Left ventricle myocardium superior (tissue), 1 donor: ENCODE measurements at places on chromosomes 1 and 21.

DNA sequence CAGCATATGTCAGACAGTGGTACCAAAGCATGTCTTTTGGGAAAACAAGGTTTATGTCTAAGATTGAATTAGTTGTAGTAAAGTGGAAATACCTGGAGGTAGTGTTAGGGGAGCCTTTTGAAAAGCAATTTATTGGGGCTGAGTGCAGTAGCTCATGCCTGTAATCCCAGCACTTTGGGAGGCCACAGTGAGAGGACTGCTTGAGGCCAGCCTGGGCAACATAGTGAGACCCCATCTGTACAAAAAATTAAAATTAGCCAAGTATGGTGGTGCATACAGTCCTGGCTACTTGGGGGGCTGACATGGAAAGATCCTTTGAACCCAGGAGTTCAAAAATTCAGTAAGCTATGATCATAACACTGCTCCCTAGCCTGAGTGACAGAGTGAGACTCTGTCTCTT, 7.3 kb downstream of the ZMPSTE24 start:
- DNase-seq = no peak

- no peak for DNase-seq
Measured at GRCh38 chr1:109832945-109833344, 69.2 kb upstream of the EPS8L3 start.

- DNase-seq = no peak
Measured at GRCh38 chr1:199466961-199467360, 560.5 kb upstream of the NR5A2 start.

GRCh38 chr21:35568643-35569042, 491.7 kb downstream of the SETD4 start:
- DNase-seq = no peak

- no peak for DNase-seq
Measured at GRCh38 chr1:166705376-166706289, 133.6 kb upstream of the POGK start.

GRCh38 chr1:94514095-94514727, 27.3 kb downstream of the F3 start:
- no peak for DNase-seq

DNA sequence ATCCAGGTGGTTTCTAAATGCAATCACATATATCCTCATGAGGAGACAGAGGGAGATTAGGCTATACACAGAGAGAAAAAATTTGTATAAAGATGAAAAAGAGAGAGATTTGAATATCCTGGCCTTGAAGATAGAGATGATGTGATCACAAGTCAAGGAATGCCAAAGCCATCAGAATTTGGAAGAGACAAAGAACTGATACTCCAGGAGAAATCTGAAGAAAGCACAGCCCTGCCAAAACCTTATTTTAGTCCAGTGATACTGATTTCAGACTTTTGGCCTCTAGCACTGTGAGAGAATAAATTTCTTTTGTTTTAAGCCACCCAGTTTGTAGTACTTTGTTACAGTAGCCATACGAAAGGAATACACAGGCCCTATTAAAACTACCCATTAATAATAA, 33.4 kb downstream of the DOCK7 start:
- no peak for DNase-seq

DNA sequence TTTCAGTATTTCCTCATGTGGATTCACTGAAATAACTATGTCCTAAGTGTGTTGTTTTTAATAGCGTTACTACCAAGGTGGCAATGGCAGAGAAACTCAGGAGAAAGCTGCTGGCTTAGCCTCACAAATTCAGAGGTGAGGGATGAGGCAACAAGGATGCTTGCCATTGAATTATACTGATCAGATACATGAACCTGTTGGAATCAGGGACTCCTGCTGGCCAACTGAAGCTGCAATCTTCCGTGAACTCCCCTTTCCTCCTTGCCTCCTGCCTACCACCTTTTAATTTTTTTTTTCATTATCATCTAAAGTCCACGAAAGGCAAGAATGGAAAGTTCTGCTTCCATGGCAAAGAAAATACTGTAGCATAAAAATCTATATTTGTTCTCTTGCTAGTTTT, 254.7 kb downstream of the NFIA start:
- no peak for DNase-seq

- no peak for DNase-seq
Measured at GRCh38 chr1:86997538-86997937, 83.1 kb downstream of the HS2ST1 start.

- DNase-seq = no peak
Measured at GRCh38 chr1:169731446-169731845, 2.4 kb downstream of the SELE start.

- peak; percentile 13 for DNase-seq
Measured at GRCh38 chr21:44530903-44531605, 8.9 kb downstream of the KRTAP10-1 start.

- no peak for DNase-seq
Measured at GRCh38 chr1:44939061-44939460, 47.3 kb downstream of the EIF2B3 start.

- DNase-seq = peak; percentile 75
Measured at GRCh38 chr1:234543442-234544086, 64.6 kb upstream of the TARBP1 start.

DNA sequence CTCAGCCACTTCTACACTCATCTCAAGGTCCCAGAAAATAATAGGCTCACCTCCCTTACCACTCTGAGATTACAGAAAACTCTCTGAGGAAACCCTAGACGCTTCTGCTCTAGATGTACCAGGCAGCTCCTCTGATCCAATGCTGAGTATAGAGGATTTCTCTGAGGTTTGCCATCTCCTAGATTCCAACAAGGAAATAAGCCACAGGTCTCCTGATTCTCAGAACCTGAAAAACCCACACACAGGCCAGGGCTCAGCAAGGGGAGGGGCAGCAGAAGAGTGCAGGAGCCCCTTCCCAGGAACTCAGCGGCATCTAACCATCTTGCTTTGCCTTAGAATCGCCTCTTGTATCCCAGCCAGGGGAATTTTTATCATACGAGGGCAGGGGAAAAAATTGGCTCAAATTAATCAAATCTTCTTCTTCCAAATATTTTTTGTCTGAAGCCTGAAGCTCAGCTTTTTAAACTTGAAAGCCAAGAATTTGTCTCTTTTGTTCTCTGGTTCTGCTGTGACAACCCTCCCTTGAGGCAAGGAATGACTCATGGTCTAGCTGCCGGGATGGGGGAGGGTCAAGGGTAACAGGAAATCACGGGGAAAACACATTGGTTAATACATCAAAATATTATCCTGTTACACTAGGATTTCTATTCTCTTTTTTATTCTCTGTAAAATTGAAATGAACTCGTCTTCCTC, 30.8 kb downstream of the GORAB start:
- DNase-seq = peak; percentile 35

DNA sequence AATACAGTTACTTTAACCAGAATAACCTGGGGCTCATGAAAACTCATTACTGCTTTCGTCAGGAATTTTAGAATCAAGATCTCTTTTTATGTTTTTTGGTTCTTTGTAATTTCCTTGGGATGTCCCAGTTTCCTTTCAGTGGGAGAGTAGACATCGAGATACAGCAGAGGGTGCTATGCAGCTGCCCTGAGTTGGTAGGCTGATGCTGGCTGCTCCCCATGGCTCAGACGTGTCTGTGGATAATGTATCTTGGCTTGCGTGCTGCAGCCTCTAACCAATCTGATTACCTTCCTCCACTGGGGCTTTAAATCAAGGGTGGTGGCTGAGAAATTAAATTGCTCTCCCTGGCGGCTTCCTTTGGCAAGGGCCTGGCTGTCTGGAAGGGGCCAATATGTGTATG, 253.7 kb downstream of the CACNA1E start:
- DNase-seq = no peak

DNA sequence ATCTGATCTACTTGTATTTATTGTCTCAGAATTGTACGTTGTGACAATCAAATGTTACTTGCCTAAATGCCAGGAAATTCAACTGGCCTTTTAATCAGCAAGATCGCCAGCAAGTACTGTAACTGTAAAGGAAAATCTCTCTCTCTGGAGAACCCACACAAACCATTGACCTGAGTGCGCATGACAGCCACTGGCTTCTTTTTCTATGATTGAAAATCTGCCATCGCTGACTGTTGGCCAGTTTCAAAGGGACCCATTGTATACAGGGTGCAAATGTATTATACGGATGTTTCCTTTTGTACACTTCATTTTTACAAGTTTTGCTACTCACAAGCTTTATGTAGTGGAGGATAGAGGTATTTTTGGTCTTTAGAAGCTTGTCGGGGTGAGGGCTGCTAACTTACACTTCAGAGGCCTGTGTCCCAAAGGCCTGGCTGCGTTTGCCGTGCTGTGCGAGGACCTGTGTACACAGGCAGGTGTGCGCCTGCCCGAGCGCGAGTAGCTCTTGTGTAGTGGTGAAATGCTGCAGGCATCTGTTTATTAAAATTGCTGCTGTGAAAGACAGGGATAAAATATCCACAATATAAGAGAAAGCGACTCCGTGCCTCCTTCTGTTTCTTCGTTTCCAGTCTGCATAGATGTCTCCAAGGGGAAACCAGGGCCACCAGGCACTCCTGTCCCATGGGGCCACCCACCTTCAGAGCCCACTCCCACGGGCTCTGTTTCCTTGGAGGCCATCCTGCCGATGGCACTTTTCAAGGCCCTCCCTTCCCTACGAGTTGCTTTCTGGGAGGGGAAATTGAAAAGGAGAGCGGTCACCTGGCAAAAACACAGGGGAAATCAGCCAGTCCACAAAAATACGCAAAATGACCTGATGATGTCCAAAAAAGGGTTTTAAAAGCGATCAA, 25.3 kb upstream of the TRAPPC10 start:
- DNase-seq = no peak

DNA sequence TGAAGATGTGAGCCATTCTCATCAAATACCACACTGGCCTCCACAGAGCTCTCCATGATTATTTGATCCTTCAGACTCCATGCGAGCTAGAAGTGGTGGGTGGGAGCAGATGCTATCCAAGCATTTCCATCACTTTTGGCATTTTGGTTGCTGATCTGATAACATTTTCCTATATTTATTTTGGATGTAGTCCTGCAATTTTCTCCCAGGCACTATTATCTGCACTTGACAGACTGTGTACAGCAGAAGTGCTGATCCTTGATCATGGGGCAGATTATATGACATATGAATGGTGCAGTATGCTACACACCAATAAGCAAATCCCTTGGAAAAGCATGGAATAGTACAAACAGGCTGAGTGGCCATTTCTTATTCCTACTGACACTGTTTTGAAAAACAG, 167.6 kb upstream of the LRRC7 start:
- DNase-seq = no peak

DNA sequence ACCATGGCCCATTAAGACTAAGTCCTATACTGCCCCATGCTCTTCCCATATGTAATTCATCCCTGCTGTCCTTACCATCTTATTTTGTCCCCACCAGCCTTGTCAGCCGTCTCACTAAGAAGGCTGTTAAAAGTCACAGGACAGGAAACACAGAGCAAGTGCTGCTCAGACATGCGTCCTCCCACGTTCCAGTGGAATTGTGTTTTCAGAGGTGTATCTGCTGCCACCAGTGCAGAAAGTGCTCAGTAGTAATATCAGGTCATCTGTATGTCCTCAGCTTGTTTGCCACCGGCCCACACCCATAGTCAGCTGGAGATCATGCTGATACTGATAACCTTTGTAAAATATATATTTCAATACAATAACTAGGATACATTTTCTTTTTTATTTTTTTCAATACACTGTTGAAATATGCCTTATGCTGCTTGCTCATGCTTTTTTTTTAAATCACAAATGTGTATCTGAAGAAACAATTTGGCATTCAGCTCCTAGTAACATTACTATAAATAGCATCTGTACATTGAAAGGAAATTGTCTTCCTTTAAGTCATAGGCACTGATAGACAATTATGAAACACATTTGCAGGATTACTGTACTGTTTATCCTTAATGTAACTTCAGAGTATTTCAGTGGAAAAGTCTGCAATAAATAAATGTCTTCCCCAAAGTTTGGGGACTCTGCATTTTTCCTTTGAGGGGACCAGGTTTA, 156.9 kb downstream of the EDEM3 start:
- no peak for DNase-seq

GRCh38 chr1:229252228-229252984, 18.5 kb upstream of the RAB4A start:
- DNase-seq = no peak

DNA sequence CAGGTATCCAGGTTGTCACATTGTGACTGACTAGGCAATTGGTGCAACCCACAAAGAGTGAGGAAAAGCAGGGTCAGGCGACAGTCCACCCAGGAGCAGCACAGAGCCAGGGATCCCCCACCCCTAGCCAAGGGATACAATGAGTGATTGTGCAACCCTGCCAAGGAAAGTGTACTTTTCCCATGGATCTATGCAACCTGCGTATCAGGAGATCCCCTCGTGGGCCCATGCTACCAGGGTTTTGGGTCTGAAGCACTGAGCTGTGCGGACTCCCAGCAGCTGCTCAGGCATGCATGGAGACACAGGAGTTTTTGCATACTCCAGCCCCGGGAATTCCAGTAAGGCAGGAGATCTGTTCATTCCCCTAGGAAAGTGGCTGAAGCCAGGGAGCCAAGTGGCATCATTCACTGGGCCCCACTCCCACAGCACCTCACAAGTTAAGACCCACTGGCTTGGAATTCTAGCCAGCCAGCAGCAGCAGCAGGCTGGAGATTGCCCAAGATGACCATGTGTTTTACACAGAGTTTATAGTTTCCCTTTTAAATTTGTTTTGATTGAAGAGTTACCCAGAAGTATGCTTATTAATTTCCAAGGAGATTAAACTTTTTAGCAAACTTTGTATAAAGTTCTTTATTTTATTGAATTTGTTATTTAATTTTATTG, 136.0 kb downstream of the LTN1 start:
- peak; percentile 28 for DNase-seq

GRCh38 chr1:204773246-204773645, 87.7 kb upstream of the LRRN2 start:
- DNase-seq = no peak
